ENCODE measurements at places on chromosomes 2 and 18.

GRCh38 chr2:19358242-19359020 lies at the start of gene OSR1:
OSR1 (minus strand) TSS chr2:19358623; CDS start chr2:19353805, 4,818 bp downstream.
- no peak for DNase-seq

- DNase-seq = no peak
Measured at GRCh38 chr2:146821836-146822316, 1023.0 kb upstream of the ACVR2A start.

DNA sequence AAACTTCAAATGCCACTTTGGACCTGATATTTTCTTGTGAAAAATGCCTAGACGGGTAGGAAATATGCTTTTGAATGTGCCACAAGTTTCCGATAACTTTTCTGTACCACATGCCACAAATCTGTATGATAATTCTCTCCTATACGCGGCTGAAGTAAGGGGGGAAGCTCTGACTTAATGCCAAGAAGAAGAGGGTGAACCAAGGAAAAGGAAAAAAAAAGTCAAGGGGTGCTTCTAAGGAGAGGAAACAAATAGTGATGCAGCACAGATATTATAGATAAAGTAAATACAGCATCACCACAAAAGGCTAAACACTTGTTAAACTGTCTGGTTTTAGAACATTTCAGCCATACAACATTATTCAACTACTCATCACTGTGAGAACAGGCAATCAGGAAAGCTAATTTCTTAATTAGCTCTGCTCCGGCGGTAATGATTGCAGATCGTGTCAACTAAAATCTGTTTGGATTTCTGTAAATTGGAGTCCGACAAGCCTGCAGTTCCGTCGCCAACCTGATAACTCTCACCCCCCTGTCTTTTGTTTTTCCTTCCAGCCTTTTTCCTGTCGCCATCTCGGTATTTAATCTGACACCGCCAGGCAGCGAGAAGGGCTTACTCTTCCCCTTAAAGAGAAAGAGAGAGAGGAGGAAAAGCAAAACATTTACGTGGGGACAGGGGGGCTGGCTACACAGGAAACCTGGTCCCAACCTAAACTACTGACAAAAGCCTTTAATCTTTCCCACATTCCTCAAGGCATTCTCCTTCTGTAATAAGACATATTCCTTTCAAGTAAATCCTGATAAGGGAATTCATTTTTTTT lies 67.5 kb downstream of the ZEB2 start:
- no peak for DNase-seq

GRCh38 chr2:84386336-84387040 lies 72.6 kb downstream of the SUCLG1 start:
- DNase-seq = no peak

DNA sequence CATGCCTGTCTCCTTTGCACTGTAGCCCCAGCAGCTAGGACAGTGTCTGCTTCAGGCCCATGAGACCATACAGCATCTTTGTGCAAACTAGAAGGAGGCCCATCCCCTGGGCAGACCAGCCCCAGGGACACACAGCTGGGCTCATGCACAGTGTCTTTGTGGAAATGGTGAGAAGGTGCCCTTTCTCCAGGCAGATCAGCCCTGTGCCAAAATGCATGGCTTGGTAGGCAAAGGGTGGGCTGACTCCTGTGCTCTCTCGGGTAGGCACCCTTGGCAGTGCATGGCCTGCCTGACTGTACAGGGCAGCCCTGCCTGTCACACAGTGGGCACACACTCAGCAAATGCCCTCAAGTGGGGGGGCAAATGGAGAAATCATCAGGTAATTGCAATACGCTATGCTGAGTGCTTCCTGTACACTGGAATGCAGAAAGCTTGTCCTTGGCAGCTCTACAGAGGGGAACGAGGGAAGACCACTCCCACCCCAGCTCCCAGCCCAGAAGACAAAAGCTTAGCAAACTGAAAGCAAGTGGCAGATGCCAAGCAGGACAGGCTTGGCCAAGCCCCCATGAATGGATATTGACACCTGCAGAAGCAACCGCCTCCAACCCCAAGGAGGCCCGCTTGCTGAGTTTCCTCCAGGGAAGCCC lies 21.6 kb downstream of the TNS1 start:
- DNase-seq = no peak

GRCh38 chr2:126241001-126241400 lies 415.0 kb upstream of the GYPC start:
- no peak for DNase-seq

DNA sequence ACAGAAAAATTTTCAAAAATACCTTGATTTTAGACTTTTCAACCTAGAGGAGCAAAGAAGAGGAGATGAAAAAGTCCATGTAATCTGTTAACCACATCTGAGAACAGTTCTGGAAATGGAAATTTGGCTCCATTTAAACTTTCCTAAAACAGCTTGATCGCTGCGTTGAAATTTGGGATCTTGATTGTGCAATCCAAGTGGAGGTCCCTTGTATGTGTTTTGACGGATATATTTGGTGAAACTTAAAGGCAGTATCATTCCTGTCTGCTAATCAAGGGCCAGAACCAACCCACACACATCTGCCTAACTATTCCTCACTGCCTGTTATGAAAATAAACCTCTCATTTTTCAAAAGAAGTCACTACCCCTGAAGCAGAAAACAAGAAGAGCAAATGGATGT lies 46.6 kb downstream of the SPATS2L start:
- no peak for DNase-seq

DNA sequence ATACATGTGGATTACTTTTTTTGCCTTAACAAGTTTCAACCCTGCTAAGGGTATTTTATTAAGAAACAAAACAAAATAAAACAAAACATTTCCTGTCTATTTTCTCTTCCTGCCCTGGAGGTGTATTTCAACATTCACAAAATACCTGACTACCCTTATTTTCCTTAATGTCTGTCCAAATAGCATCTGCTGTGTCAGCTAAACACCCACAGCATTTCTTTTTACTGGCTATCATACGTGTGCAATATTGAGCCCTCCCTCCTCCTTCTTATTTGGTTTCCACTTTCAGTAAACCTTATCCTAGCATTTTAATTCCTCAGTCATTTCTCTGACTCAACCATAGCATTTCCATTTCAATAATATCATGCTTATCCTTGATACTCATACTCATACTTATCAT lies 1420.0 kb upstream of the ZEB2 start:
- no peak for DNase-seq

DNA sequence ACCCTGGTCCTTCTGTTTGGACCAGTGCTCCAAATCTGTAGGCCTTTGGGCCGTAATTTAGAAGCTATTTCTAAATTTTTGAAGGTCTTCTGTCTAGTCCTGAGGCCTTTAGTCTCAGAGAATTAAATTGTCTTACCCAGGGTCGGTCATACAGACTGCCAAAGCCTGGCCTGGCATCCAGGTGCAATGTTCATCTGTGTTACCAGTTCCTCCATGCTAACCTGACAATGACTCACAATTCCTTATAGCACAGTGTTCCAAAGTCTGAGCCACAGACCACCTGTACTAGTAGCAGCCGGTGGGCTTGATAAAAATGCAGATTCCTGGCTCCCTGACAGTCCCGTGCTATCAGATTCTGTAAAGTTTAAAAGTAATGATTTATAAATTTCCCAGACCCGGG lies 77.7 kb upstream of the MAP4K3 start:
- DNase-seq = no peak

DNA sequence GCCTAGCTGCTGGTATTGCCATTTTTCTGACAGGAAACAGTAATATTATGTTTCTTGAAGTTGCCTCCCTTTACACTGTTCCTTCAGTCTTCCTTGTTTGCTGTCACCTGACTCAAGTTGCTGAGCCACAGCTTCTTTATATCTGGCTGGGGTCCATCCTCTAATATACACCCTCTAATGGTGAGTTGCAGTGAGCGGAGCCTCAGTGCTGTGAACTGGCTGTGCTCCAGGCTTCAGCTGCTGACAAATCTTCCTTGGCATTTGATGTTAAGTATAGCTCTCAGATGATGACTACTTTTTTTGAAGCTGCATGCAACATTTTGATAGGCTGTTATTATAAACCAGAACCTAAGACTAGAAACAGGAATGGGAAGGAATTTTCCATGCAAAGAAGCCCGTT lies 366.7 kb downstream of the NUP35 start:
- no peak for DNase-seq

DNA sequence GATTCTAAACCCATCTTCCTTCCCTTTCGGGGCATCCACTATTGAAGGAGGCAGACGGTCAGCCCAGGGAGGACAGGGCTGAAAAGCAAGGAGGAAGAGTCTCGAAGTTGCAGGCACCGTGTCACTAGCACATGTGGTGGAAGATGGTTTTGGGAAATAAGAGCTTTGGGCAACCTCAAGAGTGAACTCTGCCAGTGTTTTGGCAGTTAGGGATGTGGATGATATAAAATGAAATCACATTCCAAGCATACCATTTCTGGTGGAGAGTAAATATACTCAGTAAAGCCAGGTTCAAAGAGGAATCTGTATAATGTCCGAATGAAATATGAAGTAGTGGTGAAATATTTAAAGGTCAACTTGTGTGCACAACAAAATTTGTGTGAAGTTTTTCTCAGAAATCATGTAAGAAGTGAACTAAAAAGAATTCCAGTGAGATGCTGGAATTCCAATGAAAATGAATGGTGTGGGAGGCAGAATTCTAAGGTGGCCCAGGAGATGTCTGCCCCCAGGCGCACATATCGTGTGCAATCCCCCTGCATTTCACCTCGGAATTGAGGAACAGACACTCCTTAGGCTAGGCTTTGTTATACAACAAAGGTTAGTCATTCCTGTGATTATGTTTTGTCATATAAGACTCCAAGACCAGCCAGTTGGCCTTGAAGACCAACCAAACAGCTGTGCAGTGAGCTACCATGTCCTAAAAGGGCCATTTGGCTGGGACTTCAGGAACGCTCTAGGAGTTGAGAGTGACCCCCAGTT lies 147.1 kb downstream of the SH3BP4 start:
- DNase-seq = no peak

- no peak for DNase-seq
Measured at GRCh38 chr2:229870903-229871656, 50.7 kb downstream of the TRIP12 start.

- no peak for DNase-seq
Measured at GRCh38 chr2:106932644-106933043, 46.7 kb upstream of the ST6GAL2 start.

DNA sequence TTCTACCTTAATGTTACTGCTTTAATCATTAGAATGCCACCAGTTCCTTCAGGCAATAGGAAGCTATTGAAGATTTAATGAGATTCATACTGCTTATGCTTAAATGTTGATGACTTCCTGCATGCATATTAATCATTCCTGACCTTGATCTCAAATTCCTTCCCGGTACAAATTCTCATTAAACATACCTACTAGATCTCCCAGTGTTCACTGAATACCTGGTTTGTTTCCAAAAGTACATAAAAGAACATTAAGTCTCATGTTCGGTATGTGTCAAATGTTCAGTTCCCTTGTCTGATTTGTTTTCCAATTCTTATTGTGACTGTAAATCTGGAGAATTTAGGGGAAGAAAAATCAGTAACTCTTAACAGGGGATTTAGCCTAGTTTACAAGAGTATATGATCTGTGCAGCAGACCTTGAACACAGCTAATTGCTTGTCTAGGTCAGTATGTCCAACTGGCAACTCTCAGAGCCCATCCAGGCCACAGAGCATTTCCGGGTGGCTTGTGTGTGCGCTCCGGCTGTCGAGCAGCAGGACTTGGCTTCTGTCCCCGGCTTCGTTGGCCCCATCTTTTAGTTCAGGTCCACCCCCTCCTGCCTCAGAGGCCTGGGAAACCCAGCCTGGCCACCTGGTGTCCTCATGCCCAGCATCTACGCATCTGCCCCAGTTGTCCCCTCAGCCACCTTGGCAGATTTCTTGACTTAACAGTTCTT lies 13.1 kb downstream of the METAP1D start:
- DNase-seq = no peak

DNA sequence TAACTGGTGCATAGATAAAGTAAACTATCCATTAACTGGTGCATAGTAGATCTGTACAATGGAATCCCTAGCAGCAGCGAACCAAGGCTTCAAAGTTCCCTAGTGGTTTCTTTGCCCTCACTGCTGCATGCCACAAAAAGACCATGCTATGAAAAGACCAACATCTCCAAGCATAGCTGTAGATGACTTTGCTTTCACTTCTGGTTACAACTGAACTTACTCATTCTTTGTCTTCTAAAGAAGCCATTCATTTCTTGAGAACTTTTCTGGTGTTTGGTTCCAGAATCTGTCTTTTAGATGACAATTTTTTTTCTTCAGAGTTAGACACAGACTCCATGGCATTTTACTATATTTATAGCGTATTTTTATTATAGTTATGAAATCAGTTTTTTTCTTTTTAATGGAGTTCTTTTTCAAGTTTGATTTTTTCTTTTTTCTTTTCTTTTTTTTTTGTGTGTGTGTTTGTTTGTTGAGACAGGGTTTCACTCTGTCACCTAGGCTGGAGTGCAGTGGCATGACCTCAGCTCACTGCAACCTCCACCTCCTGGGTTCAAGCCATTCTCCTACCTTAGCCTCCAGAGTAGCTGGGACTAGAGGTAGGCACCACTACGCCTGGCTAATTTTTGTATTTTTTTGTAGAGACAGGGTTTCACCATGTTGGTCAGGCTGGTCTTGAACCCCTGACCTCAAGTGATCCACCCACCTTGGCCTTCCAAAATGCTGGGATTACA lies 63.6 kb downstream of the SLC35F5 start:
- DNase-seq = no peak

DNA sequence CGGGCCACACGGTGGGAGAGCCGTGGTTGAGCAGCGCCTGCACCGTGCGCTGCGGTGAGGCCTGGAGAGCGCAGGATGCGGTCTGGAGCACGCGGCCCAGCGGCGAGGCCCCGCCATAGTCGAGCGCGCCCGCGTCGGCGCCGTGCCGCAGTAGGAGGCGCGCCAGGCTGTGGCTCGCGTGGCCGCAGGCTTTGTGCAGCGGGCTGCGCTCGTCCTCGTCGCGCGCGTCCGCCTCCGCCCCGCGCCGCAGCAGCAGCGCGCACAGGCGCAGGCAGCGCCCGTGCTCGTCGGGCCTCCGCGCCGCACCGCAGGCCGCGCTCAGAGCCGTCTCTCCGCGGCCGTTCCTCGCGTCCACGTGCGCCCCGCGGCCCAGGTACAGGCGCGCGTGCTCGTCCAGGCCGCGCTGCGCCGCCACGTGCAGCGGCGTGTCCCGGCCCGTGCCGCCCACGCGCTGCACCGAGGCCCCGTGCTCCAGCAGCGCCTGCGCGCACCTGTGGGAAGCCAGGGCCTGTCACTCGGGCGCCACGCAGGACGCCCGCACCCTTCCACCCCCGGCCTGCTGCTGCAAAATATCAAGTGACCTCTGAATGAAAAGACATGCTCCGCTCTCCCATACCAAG lies 46.3 kb upstream of the GBX2 start:
- DNase-seq = no peak
